Stimulated activated CD8-positive, alpha-beta memory T cell treated with anti-CD3 and anti-CD28 coated beads, Interleukin-4, amount 100 ng/mL, for 4 hours (primary cell): ENCODE measurements at places on chromosomes 5 and 9.

DNA sequence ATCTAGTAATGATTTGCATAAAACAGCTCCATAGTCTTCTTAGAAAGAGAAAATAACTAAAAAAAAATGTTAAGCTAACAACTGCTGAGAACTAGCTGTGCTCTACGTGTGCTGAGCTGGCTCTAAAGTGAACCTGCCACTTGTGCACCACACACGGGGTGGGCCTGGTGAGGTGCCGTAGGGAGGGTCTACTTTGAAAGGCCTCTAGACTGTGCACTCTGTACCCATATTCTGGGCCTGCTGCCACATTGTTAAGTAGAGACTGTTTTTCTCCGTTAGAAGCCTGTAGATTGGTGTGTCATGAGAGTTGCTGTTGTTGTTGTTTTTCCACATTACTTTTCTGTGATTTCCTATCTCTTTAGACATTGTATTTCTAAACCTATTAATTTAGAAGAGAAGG lies 93.9 kb downstream of the CD180 start:
- DNase-seq: no peak

- no peak for DNase-seq
These were observed 50.2 kb upstream of the ZFAND5 start for GRCh38 chr9:72415163-72415562.

- no peak for DNase-seq
These were observed 41.0 kb downstream of the AOPEP start for GRCh38 chr9:94767331-94768072.

DNA sequence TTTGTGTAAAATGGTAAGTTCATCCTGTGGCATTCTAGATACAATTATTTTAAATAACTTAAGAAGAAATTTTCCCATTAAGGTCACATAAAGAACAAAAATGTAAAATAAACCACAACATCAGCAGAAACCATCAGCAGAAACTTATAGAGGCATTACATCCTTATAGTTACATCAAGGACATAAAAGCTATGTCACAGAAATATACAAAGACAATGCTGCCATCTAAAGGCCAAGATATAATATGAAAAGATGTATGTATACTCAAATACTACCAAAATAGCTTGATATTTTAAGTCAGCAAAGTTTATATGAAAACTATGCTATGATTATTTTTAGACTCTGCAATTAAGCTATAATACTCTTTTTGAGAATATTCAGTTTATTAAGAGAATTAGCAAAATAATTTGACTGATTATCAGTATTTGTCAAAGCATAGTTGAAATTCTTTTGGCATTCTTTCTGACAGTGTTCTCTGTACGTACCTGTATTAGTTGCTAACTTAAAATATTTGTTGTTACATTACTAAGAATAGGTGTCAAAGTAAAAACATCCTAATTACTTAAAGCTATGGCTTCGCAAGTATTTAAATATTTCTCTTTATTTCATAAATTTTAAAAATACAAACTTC lies 36.2 kb downstream of the FBXL17 start:
- DNase-seq: no peak

GRCh38 chr5:113059232-113060040 lies 82.8 kb downstream of the DCP2 start:
- no peak for DNase-seq

DNA sequence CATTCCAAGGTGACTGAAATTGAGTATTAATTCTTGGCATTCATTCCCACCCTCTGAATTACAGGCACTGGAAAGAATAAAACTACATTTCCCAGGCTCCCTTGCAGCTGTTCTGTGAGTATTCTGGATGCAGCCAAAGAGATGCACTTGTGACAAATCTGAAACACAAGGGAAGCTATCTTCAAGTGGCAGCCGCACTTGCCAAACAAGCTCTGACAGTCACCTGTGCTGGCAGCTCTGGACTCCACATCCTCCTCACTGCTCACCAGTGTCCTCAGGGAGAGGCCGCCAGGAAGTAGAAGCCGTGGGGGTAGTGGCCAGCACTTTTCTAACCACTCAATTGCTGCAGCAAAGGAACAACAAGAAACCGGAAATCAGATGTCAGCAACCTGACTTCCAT lies 275.0 kb downstream of the NR2F1-AS1 start:
- no peak for DNase-seq

- DNase-seq: no peak
These were observed 734.6 kb upstream of the PTPRD start for GRCh38 chr9:11347437-11347836.

DNA sequence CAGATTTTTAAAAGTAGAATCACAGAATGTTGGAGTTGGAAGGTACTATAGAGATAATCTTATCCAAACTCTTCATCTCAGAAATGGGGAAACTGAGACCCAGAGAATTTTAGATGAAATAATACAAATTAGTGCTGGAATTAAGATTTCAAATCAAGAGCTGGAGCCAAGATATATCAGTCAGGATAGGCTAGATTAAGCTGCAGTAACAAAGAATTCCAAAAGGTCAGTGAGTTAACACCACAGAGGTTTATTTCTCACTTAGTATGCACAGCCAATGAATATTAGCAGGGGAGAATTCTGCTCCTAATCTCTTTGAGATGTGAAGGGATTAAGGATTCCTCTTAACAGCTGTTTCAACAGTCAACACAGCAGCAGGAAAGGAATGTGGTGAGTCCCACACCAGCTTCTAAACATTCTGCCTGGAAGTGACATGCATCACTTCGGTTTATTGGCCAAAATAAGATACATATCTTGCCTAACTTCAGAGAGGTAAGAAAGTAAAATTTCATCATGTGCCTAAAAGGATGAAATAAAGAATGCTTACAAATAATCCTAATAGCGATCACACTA lies 136.8 kb downstream of the FRMD3 start:
- no peak for DNase-seq

DNA sequence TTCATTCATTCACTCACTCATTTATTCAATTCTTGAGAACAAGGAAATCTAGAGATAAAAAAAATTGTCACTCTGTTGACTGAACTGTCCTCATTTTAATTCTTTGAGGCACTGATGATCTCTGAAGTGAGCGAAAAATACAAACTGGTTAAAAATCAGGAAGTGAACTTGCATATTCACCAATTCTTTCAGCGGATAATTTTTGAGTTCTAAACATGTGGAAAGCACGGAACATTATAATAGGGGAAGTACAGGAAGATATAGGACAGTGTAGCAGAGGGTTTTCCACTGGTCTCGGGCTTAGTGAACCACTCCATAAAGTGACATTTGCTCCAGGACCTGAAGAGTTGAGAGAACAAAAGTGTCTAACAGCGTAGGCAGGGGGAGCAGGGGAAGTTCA lies 169.5 kb downstream of the TLR4 start:
- no peak for DNase-seq

GRCh38 chr9:35856882-35857281 lies 13.3 kb downstream of the OR13J1 start:
- DNase-seq: no peak

DNA sequence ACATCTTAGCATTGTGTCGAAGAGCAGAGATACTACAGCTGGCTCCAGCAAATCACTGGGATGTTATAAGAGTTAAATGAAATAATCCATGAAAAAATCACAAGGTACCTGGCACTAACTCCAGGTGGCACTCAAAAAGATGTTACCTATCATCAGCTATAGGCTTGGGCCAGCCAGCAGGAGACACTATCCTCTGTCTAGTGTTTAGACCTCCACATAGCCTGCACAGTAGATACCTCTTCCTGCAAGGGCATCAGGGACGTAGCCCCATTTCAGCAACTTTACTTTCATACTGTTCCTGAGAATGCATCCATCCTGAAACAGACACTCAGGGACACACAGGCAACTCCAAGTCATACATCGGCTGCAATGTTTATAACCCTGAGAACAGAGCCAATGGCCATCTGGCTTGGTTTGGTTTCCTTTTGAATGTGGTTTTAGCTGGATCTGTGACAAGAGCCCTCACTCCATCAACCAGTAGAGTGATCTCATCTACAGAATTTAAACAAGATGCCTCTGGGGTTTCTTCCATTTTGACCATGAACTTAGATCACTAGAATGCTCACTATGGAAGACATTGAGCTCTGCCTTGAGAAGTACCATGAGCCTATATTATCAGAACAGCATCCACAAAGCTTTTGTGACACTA lies 69.9 kb downstream of the TLE1 start:
- no peak for DNase-seq

- no peak for DNase-seq
These were observed 147.1 kb downstream of the ENC1 start for GRCh38 chr5:74493411-74493810.

- DNase-seq: no peak
These were observed 46.7 kb downstream of the GDNF start for GRCh38 chr5:37792975-37793631.

DNA sequence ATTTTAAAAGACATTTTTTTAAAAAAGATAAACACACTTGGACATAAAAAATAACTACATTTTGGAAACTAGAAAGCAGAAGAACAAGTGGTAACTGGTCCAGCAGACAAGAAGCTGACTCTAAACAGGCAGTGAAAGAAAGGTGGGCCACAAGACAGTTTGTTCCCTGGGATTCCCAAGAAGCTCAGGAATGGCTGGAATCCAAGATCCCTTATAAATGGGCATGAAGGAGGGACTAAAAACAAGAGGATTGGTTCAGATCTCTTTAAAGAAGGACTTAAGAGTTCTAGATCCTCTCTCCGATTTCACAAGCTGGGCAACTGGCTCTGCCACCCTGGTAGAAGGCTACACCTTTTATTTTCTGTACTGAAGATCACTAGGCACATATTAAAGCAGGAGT lies 102.8 kb downstream of the ARL15 start:
- no peak for DNase-seq

DNA sequence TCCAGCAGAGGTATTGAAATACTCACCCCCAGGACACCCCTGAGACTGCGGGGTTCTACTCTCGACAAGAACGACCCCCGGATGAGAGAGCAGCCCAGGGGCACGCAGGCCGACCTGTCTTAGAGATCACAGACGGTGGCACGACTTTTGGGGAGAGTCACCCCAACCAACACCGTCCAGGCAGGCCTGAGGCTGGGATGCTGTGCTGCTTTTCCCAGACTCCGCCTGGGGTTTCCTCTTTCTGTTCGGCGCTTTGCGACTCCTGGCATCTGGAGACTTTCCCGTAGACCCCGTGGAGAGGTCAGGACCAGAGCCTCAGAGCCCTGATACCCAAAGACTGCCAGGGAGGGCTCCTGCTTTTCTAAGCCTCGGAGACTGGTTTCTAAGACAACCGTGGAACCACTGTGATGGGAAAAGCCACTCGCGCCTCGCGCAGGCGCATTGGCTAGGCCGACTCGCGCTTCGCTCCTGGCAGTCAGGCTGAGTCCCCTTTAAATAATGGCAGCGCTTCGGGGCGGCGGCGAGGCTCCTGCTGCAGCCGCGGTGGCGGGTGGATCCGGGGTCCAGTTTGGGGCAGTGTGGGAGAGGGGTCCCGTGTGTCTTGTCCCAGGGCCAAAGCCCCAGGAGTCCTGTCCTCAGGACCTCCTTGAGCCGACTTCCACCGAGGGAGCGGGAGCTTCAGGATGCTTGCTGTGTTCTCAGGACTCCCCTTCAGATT lies 484.0 kb downstream of the SPATA31A7 start:
- DNase-seq: no peak

DNA sequence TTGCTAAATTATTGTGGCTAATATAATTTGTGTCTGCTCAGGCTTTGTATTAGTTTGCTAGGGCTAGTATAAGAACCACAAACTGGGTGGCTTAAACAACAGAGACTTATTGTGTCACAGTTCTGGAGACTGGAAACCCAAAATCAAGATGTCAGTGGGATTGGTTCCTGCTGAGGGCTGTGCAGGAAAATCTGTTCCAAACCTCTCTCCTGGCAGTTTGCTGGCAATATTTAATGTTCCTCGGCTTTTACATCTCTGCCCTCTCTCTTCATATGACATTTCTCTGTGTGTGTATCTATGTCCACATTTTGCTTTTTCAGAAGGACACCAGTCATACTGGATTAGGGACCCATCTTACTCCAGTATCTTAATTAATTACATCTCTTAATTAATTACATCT lies 498.8 kb upstream of the CD180 start:
- no peak for DNase-seq

- no peak for DNase-seq
These were observed 525.6 kb downstream of the SPATA31D1 start for GRCh38 chr9:82513976-82514735.

GRCh38 chr9:137428841-137429545 lies 5.8 kb downstream of the NOXA1 start:
- DNase-seq: no peak
